ENCODE measurements at places on chromosomes 1 and 21. TPM values are rescaled to one million over a fixed set of nuclear protein-coding genes. Genes with fewer than 3 reads are reported as not detected.

DNA sequence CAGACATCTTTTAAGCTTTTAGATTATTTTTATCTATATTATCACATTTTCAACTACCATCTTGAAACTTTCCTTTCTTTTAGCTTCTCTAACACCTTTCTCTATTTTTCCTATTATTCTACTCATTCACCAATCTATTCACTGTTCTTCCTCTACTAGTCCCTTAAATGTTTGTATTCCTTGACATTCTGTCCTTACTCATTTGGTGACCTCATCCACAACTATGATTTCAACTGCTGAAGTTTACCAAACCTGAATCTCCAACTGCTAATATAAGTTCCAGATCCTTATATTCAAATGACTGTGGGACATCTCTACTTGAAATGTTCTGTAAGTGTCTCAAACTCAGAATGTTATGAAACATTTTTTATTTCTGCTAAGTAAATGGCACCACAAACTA is 49.2 kb downstream of the TUT4 start:
- DNase-seq, result no peak

DNA sequence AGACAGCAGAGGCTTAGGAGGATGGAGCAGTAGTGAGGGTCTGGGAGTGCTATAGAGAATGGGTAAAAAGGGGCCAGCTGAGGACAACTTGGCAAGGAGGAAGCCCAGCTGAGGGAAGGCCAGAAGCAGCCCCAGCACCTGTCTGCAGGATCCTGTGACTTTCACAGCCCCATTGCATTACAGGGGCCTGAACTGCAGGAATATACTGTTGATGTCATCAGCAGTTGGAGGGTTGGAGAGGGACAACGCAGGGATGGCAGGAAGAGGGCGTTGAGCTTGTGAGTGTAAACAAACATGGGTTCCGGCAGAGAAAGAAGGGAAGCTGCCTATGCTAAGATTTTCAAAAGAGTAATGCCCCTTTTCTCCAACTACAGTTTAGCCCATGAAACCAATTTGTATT is 628.5 kb downstream of the SMYD3 start:
- no peak for DNase-seq

DNA sequence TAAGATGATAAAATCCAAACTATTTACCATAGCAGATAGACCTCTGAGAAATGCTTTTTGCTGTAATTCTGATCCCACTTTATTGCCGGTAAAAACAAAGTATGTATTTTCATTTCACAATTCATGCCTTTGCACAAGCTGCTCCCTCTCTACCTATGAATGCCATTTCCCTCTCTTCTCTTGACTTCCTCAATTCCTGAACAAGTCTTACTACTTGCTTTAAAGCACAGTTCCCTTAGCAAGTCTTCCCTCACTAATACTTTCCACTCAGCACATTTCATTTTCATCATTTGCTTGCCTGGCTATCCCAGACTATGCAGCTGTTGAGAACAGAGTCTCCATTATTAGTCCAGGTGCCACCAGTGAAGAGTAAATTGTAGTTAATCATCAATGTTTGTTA is 13.8 kb downstream of the GPATCH2 start:
- DNase-seq, result no peak

- peak; percentile 71 for DNase-seq
Observed at GRCh38 chr1:186812570-186812969, 16.2 kb upstream of the PLA2G4A start.

DNA sequence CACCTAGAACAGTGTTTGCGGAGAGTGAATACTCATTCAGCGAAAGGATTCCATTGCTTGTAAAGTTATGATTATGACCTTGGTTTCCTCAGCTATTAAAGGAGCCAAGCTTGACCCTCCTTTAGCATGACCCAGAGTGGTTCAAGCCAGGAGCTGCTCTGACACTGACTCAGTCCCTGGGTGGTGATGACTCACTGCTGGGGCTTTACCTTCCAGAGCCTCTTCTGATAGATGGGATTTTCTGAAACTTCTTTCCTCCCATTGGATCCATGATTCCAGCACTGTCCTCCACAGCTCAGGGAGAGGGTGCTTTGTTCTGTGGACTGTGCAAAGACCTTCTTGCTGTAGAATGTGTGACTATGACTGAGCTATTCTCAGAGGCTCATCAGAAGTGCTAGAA is 77.4 kb downstream of the S1PR1 start:
- no peak for DNase-seq

GRCh38 chr1:20962576-20963258 is 175.6 kb upstream of the HP1BP3 start:
- DNase-seq, result no peak

- no peak for DNase-seq
Observed at GRCh38 chr1:161214369-161214768, 726 bp upstream of the FCER1G start.

GRCh38 chr1:87928623-87929022 is 599.9 kb downstream of the LMO4 start:
- DNase-seq, result no peak

DNA sequence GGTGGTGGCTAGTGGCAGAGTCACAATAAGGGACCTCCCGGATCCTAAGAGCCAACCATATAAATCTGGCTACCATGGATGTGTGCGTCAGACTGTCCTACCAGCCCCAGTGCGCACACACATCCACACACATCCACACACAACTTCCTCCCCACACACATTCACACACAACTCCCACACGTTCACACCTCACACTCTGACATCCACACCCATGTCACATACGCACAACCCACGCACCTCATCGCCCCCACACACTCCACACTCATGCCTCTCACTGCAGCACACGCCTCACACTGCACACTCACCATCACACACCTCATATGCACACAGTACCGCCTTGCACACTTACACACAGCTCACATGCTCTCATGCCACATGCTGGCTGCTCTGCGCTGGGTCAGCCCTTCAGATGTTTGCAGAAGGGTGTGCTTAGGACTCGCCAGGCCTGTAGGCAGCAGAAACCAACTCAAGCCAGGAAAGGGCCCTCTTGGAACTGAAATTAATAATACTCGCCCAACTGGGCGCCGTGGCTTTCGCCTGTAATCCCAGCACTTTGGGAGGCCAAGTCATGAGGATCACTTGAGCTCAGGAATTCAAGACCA is 3.0 kb downstream of the LDLRAD2 start:
- no peak for DNase-seq

- no peak for DNase-seq
Observed at GRCh38 chr1:79052829-79053449, 46.4 kb upstream of the ADGRL4 start.

DNA sequence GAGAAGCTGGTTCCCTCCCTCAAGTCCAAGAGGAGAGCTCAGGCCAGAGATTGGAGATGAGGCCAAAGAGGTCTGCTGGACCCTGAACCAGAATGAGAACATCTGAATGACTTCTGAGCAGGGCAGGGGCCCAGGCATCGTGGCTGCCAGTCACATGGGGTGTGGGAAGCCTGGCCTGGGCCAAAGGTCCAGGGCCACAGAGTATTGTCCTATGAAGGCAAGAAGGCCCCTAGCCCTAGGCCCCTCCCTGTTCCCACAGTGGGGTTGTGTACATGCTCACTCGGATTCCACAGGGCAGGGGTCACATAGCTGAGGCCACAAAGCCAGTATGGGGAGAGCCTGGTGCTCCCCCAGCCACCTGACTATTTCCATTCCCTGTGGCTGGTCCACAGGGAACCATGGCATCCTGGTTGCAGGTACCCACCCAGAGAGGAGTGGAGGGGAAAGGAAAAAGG is 18.5 kb upstream of the SLC1A7 start:
- no peak for DNase-seq

- DNase-seq, result no peak
Observed at GRCh38 chr1:78511334-78511733, 20.6 kb downstream of the PTGFR start.

DNA sequence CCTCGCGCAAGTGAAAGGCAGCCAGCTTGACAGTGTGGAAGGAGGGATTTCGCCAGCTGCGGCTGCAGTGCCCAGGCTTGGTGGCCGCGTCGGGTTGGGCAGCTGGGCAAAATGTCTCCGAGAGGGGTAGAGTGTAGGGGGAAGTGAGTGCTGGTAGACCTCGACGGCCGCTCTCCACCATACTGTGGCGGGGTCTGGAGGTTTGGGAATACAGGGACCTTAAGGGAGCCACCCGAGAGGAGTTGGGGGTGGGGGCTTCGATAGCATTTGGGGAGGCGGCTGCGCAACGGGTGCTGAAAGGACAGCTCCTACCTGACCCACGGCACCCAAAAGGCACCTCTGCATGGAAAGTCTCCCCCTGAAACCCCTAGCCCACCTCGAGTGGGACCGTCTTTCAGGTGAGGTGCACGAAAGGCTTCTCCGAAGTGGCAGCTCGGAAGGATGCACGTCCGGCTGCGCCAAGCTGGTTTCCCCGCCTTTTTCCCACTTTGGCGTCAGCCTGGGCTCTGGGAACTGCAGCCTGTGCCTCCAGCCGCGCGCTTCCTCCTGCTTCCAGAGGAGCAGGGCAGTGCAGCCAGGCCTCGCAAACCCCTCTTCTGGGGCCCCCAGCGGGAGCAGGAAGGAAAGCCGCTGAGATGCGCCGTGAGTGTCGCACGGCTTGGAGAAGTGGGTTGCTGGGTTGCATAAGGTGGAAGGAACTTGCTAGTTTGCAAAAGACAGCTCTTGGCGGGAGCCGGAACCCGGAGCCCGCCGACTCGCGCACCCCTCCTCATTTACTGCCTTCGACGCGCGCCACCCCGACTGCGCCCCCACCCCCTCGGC is 531 bp upstream of the HMGN2 start:
- peak; percentile 32 for DNase-seq

- DNase-seq, result no peak
Observed at GRCh38 chr1:219322766-219323165, 149.1 kb downstream of the LYPLAL1 start.

DNA sequence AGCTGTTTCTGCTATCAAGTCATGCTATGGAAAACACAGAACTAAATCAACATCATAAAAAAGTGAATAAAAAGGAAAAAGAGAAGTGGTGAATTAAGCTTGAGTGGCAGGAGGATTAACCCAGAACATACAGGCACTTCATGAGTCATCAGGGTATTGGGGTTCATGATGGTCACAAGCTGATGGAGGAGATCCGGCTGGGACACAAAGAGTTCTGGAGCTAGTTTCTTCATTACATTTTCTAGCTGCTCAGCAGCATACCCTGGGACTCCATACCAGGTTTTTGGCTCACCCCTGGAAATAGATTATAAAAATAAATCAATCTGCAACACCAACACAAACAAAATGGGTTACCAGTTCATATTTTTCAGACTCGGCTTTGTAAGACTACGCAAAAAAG is 42.5 kb upstream of the SYT2 start:
- peak; percentile 13 for DNase-seq

- no peak for DNase-seq
Observed at GRCh38 chr21:14361958-14362357, 21.0 kb downstream of the HSPA13 start.

GRCh38 chr1:20496241-20496661 is 10.2 kb upstream of the CAMK2N1 start:
- DNase-seq, result no peak

DNA sequence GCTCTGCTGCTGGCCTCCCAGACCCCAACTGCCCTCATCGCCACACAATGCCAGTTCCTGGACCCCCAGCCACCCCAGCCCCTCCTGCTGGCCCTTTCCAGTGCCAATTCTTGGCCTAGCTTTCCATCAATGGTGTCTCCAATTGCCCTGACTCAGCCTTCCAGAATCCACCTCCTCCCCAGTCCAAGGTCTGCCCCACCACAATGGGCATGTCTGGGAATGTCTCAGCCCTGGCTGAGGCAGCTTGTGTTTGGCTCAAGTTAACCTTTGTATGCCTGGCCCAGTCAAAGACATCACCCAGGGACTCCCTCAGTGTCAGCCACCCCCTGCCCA is 16.4 kb downstream of the ALDH4A1 start:
- DNase-seq, result no peak

DNA sequence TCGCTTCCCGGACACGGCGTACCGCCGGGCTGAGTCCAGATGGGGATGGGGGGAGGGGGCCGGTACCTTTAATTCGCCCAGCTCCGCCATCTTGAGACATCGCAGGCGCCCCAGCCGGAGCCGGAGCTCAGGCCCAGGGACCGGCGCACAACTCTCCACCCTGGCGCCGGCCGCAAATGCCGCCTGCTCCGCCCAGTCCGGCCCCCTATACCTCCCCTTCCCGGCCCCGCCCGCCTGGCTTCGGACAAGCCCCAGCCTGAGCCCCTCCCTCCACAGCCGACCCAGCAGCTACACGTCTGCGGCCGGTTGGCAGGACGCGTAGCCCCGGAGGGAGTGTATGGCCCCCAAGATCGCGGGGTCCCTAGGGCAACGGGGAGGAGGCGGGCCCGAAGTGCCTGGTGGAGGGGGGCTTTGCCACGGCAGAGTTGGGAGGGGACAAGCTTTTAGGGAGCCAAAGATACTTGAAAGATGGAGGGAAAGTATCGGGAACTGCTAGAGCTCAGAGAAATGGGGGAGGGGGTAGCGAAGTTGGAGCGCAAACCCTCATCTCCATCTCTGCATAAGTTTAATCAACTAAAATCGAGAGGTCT is at the start of gene PIAS3:
Gene PIAS3, minus strand, starts transcription at position 181 of the 590 bp plus-strand sequence. Its CDS starts 91 bp downstream, at position 90.
- peak; percentile 88 for DNase-seq

GRCh38 chr1:240019524-240019923 is 72.2 kb upstream of the FMN2 start:
- no peak for DNase-seq

DNA sequence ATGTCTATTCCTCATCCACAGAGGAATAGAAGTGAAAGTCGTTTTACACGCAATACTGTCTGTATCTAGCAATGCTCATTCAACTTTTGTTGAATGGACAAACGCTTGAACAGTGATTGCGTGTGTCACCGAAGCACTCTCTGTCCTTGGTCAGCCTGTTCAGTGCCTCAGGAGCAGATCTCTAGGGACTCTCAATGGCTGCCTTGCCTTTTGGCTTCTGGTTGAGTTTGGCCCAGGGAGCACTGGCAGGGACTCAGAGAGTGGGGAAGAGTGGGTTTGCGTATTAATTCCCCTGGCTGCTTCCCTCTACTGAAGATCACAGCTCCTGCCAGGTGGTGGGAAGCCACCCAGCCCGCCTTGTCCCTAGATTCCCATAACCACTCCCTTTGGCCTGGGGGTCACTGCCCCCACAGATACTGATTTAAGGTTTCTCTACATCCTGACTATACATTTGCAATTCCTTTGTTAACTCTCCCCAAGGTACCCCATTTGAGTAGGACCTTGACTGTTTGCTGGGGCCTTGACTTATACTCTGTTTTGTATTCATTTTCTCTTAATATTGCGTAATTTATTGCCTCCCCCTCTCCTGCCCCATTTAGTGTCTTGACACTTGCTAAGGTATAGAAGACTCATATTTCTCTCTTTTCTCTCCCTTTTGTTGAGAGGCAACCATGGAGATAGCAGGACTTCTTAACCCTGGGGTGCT is 61.7 kb upstream of the USP24 start:
- no peak for DNase-seq

GRCh38 chr1:177800400-177801088 is 169.3 kb downstream of the SEC16B start:
- no peak for DNase-seq

GRCh38 chr1:100440075-100440809 is 87.9 kb downstream of the CDC14A start:
- no peak for DNase-seq

GRCh38 chr1:226586650-226587422 is 38.3 kb downstream of the STUM start:
- no peak for DNase-seq

BTG2 gene
- polyA plus RNA-seq, result 34.7 TPM

ATF3 gene
- 5.5 TPM for polyA plus RNA-seq

ATP6V1G3 gene
- polyA plus RNA-seq, result not detected

KRTAP10-5 gene
- not detected for polyA plus RNA-seq

LRRC7 gene
- not detected for polyA plus RNA-seq

ALG14 gene
- polyA plus RNA-seq, result 3.1 TPM

KCNA3 gene
- polyA plus RNA-seq, result 0.12 TPM

ZBTB17 gene
- 21.4 TPM for polyA plus RNA-seq

S100A7A gene
- not detected for polyA plus RNA-seq

AIRE gene
- not detected for polyA plus RNA-seq

CFHR4 gene
- not detected for polyA plus RNA-seq

GBP2 gene
- 56.8 TPM for polyA plus RNA-seq

FMO2 gene
- 2.0 TPM for polyA plus RNA-seq

CELA3B gene
- not detected for polyA plus RNA-seq

KCNE2 gene
- not detected for polyA plus RNA-seq

All from AG04450 (cell line).